ENCODE measurements at places on chromosomes 3 and 15. TPM values are rescaled to one million over a fixed set of nuclear protein-coding genes. Genes with fewer than 3 reads are reported as not detected.

DNA sequence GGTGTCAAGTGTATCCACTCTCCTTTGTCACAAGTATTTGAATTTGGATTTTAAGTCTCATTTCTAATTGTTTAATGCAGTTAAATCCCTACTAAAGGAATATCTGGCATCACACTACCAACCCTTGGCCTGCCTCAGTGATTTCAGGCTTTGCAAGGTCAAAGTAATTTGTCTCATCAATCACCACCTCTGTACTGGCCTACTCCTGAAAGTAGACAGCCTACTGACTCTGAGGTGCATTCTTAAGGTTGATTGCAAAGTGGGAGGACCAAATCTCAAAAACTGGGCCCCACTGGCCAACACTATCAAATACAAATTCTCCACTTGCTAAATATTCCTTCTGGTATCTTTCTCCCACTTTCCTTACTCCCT is 851 bp upstream of the TEX55 start:
- no peak for DNase-seq
- no peaks in the 10 kb centered on the region for H3K4me1 ChIP-seq
- H3K4me3 ChIP-seq: no peak overlapping the region
- H3K27ac ChIP-seq: no peak overlapping the region
- H3K36me3 ChIP-seq: no peaks in the 10 kb centered on the region

- H3K27ac ChIP-seq: no peak overlapping the region
- H3K4me1 ChIP-seq: no peaks in the 10 kb centered on the region
- no peaks in the 10 kb centered on the region for H3K27me3 ChIP-seq
- no peak overlapping the region for H3K4me3 ChIP-seq
Observed at GRCh38 chr3:112778353-112778948, 68.2 kb downstream of the CD200R1L start.

GRCh38 chr3:59527493-59527892 is 477.7 kb upstream of the CFAP20DC start:
- no peak overlapping the region for H3K27ac ChIP-seq
- DNase-seq: no peak
- H3K4me3 ChIP-seq: no peak overlapping the region
- no peaks in the 10 kb centered on the region for H3K4me1 ChIP-seq
- no peaks in the 10 kb centered on the region for H3K36me3 ChIP-seq
- H3K27me3 ChIP-seq: no peaks in the 10 kb centered on the region

DNA sequence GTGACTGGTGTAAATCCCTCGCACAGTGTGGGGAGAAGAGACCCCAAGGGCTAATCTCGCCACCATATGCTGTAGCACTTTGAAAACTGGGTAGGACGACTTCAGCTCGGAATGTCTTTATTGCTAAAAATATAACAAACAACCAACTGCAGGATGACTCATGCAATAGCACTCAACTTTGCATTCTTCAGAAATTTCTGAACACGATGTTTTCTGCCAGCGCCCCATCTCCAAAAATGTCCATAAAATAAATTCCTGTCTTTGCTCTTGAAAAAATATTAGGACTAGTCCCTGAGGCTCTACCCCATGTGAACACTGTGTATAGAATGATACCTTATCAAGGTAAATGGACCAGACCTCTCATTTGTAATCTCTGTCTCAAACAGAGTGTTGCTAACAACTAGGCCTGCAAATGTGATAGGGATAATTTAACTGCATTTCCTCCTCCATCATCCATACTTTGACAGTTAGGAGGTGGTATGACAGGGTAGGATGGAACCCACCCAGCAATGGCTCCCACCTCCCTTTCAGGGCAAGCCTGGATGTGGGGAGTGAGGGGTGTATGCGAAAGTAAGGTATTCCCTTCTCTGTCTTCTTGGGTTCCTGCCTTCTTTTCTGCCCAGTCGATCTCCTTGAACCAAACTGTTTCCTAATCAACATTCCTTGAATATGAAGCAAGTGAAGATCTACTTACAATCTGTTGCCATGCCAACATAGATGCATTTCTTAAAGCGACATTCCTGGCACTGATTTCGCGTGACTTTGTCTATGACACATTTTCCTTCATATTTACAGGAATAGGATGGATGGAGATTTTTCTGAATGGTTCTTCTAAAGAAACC is 201.1 kb downstream of the NR1D2 start:
- no peaks in the 10 kb centered on the region for H3K27me3 ChIP-seq
- H3K4me3 ChIP-seq: no peak overlapping the region
- H3K27ac ChIP-seq: no peak overlapping the region
- H3K36me3 ChIP-seq: no peaks in the 10 kb centered on the region
- peaks cover 4% of the 10 kb centered on the region for H3K4me1 ChIP-seq
- DNase-seq: no peak

- H3K27ac ChIP-seq: no peak overlapping the region
- H3K36me3 ChIP-seq: no peaks in the 10 kb centered on the region
- no peak overlapping the region for H3K4me3 ChIP-seq
- no peaks in the 10 kb centered on the region for H3K27me3 ChIP-seq
- no peak for DNase-seq
Observed at GRCh38 chr3:177470197-177470941, 273.1 kb upstream of the TBL1XR1 start.

The NLGN1 gene
- total RNA-seq: 7.7 TPM
